ENCODE measurements at places on chromosomes 6 and 20. TPM values are rescaled to one million over a fixed set of nuclear protein-coding genes. Genes with fewer than 3 reads are reported as not detected.

DNA sequence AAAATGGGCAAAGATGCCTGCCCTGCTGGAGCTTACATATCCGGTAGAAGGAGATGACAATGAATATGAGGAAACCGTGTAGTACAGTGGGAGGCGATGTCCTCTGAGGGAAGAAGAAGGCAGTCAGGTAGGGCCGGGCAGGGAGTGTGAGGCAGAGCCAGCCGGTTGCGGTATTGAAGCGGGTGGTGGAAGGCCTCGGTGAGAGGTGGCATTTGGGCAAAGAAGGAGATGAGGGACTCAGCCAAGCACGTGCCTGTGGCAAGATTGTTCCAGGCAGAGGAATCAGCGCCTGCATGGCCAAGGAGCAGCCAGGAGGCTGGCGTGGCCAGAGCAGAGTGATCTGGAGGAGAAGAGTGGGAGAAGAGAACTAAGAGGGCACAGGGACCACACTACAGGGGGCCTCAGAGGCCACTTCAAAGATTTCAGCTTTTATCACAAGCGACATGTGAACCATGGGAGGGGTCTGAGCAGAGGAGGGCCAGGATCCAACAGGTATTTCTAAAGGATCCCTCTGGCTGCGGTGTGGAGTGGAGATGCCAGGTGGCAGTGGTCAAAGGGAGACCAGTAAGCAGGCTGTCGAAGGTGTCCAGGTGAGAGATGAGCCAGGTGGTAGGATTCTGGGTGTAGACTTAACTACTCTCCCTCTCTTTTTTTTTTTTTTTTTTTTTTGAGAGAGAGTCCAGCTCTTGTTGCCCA lies 13.8 kb downstream of the MDFI start:
- no peak overlapping the region for H3K4me3 ChIP-seq
- no peaks in the 10 kb centered on the region for H3K36me3 ChIP-seq
- no peak for DNase-seq
- peaks cover 11% of the 10 kb centered on the region for H3K4me1 ChIP-seq
- no peak overlapping the region for H3K27ac ChIP-seq
- H3K27me3 ChIP-seq: peaks cover 25% of the 10 kb centered on the region

DNA sequence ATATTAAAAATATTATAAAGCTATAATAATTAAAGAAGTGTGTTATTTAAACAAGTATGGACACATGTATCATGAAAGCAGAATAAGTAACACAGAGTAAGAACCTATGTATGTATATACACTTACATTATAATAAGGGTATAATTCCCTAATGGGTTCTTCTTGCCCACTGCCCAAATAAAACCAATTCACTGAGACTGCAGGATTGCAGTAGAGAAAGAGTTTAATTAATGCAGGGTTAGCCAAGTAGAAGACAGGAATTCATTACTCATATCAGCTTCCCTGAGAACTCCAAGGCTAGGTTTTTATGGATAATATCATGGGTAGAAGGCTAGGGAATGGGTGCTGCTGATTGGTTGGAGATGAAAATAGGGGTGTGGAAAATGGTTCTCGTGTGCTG lies 53.8 kb upstream of the SAMD3 start:
- no peak overlapping the region for H3K4me3 ChIP-seq
- no peaks in the 10 kb centered on the region for H3K27me3 ChIP-seq
- no peak for DNase-seq
- no peak overlapping the region for H3K27ac ChIP-seq

GRCh38 chr6:84860920-84861319 lies 96.5 kb upstream of the TBX18 start:
- no peak for DNase-seq
- no peaks in the 10 kb centered on the region for H3K4me1 ChIP-seq
- no peak overlapping the region for H3K4me3 ChIP-seq
- no peak overlapping the region for H3K27ac ChIP-seq
- H3K36me3 ChIP-seq: no peaks in the 10 kb centered on the region

DNA sequence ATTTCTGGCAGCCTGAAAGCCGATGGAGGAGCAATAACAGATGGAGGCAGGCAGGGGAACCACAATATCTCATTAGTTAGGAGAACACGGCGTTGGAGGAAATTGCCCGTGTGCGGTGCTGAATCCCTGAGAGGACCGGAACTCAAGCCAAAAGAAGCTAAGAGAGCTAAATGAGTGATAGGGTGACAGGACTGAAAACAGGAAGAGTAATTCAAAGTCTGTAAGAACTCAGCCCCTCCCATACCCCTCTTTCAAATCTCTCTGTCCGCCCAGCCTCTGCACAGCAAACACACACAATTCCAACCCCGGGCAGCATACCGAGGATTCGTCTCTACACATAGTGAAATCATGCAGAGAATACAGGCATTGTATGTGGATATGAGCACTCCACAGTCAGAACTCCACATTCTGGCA lies 2.6 kb upstream of the IPCEF1 start:
- no peak overlapping the region for H3K27ac ChIP-seq
- H3K36me3 ChIP-seq: no peaks in the 10 kb centered on the region

DNA sequence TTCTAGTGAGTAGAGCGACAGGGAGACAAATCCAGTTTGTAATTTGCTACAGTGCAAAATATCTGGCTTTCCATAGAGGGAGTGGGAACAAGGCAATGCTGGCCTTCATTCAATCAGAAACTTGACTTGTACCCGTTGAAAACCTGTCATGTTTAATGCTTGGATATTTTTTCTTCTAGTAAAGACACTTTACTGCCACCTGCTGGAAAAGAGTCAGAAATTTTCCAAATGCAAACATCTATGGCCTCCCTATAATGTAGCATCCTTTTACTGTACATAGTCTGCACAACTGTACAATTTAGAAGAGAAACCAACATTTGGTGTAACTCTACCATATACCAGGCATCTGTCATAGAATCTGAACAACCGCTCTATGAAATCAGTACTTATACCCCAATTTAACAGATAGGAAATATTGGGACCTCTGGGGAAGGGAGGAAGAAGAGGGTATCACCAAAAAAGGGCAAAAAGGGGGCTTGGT lies 16.7 kb upstream of the TBC1D20 start:
- peaks cover 14% of the 10 kb centered on the region for H3K4me1 ChIP-seq
- no peak overlapping the region for H3K27ac ChIP-seq
- H3K36me3 ChIP-seq: peaks cover 38% of the 10 kb centered on the region
- no peak for DNase-seq

The BCAS1 gene
- not detected for total RNA-seq

The MMP24 gene
- total RNA-seq: 0.25 TPM

The LY86 gene
- 1.2 TPM for total RNA-seq

The DSP gene
- 322 TPM for total RNA-seq

The VEGFA gene
- 359 TPM for total RNA-seq

Data from left ventricle myocardium inferior (tissue), 1 donor.